Lung microvascular endothelial cell (primary cell): ENCODE measurements at places on chromosomes 13 and 19.

GRCh38 chr19:32067685-32068084 lies 277.7 kb upstream of the ZNF507 start:
- no peak for DNase-seq

GRCh38 chr19:50003810-50004419 lies 21.3 kb downstream of the VRK3 start:
- DNase-seq: peak; percentile 37

DNA sequence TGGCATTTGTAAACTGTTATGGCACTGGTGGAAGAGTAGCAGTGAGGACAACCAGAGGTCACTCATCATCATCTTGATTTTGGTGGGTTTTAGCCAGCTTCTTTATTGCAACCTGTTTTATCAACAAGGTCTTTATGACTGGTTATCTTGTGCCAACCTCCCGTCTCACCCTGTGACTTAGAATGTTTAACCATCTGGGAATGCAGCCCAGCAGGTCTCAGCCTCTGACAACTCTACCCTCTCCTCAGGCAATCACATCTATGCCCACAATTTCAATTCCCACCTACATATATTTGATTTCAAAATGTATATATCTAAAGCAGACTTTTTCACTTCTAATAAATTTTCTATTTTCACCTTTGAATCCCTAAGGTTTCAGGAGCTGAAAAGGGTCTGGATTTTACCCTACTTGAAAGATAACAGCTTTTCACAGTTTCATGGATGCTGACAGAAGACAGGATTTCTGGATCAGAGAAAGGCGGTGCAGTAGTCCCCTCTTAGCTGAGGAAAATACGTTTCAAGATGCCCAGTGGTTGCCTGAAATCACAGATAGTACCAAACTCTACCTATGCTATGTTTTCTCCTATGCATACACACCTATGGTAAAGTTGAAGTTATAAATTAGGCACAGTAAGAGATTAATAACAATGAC lies 1171.8 kb downstream of the DIAPH3 start:
- DNase-seq: no peak

DNA sequence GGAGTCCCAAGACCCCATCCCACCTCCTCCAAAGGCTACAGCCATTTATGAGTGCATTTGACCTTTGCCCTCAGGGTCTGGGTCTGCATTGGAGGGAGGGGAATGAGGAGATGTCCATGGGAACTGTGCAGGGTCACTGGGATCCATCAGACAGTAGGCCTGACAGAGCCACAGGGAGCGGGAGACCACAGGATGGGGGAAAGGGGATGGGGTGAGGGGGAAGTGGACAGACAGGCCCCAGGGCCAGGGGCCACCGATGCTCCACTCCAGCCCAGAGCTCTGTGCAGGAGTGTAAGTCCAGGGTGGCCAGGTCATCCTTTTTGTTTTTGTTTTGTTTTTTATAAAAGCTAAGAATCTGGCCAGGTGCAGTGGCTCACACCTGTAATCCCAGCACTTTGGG lies 82.5 kb downstream of the CHST8 start:
- no peak for DNase-seq

GRCh38 chr19:5903056-5903623 lies 450 bp downstream of the NDUFA11 start:
- DNase-seq: peak; percentile 24

- no peak for DNase-seq
Observed at GRCh38 chr13:20241593-20241992, 9.5 kb upstream of the GJB6 start.

DNA sequence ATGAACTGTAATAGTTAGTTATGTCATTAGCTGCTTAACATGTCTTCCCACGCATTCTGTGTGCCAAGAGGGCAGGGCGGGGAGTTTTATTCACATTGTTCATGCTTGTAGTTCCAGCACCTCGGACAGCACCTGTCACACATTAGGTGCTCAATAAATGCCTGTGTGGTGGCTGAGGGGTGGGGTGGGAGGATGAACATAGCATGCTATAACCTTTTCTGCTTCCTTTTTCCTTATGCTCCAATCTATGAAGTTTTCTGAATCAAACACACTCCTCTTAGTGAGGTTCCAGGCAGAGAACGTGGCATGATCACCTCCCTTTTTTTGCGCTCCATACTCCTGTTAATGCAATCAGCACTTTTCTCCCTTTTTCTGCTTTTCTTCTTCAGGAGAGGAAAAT lies 15.8 kb upstream of the PTPRS start:
- DNase-seq: no peak

GRCh38 chr13:83765796-83766195 lies 116.5 kb downstream of the SLITRK1 start:
- no peak for DNase-seq

- peak; percentile 29 for DNase-seq
Observed at GRCh38 chr19:13018035-13018914, 23.0 kb downstream of the NFIX start.

DNA sequence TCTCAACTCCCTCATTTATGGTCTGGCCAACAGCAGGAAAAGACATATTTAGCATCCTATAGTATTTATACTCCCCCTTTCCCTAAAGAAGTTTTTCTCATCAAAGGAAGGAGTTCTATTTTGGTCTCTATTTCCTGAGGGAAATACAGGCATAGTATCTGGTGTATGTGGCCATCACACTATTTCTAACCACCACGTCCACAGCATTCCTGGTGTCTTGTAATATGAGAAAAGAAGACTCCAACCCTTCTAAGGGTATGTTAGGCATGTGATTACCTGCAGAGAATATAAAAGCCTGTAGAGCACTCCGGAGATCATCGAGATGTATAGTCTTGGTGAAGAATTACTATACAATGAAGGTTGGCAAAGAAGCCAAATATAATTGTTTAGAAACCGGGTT lies 137.4 kb downstream of the VWA8 start:
- DNase-seq: no peak

DNA sequence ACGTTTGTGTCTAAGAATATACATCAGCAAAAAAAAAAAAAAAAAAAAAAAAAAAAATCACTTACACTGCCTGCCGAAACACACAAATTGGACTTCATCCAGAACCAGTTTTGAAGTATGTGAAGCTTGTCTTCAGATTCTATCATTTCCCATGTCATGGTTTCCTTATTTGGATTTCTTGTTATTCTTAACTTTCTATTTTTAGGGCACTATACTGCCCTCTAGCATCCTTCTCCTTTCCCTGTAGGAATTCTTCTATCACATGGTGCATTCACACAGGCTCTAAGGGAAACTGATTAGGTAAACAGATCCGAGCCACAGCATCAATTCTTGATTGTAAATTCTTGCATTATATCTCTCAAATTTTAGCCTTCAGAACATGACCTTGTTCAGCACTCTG lies 1507.5 kb downstream of the OLFM4 start:
- DNase-seq: no peak
